NCI-H187 treated with DMSO at 0.1 percent for 48 hours (cell line): ENCODE measurements at places on chromosomes 7 and 10.

DNA sequence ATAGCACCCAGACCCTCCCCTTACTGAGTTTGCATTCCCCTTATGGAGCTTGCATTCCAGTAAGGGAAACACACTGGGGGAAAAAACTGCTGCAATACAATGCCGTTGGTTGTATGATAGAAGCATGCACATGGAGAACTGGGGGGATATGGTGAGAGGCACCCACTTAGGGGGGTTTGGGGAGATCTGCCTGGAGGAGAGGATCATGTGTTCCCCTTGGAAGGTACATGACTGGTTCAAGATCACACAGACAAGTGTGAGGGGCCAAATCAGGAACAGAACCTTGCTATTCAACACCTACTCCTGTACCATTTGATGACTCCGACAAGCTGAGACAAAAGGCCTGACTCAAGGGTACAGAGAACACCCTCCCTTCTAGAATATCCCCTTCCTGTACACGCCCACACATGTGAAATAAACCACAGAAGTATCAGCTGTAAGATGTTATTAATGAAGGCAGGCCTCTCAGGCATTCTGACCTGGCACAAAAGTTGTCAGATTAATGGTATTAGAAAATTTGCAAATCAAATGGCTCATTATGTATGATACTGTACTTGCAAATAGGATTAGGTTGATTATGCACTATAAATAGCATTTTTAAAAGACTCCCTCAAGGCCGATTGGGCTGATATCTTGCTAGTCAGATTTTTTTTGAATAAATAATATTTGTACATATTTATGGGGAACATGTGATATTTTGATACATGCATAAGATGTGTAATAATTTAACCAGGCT lies 122.2 kb downstream of the NPY start:
- DNase-seq, result no peak

DNA sequence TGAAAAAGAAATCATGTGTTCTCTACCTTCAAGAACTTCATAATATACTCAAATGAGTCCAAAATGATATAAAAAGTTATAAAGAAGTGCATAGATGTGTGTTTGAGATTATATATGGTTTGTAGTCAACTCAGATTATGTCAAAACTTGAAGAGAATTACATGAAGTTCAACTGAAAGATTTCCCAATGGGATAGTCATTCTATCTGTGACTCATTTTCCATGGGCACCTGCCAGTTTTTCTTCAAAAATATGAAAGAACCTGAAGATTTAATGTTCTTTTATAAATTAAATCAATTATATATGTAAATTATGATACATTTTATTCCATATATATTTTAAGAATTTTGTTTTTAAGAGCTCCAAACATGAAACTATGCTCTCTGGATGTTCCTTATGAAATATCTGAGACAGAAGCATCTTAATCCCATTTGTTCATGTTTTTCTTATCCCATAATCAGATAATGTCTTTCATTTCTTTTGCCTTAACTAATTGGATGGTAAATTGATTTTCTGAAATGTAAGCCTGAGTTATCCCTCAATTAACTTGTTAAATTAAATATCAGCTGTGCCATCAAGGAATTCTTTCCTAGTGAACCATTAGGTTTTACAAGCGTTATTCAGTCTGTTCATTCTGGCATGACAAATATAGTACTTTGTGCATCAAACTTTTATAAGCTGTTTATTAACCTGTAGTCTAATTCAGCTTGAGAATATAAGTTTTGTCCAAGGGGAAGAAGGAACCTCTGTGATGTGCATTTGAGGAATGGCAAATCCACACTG lies 387.1 kb downstream of the IPMK start:
- no peak for DNase-seq

- DNase-seq, result no peak
Measured at GRCh38 chr10:121741248-121741792, 143.1 kb upstream of the FGFR2 start.

DNA sequence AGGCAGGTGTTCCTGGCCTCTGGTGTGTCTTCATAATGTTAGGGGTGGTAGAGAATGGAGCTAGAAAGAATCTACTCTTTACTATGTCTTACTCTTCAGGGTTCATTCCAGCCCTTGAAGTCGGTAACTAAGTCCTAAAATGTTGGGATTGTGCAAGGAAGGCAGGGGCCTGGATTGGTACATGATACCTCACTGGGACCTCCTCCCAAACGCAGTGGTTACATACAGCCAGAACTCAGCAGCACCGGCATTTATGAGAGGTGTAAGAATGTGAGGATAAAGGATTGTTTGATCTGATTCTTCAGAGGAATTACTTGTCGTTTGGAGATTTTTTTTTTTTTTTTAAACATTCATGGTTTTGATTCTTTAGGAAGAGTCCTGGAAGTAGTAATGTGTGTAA lies 6.9 kb downstream of the COMTD1 start:
- no peak for DNase-seq
